Fibroblast of mammary gland (primary cell): ENCODE measurements at places on chromosomes 2 and 18.
A peak's percentile ranks its signal among the peaks of the same experiment; 100 is the strongest.

GRCh38 chr2:148586522-148587128 is 57.9 kb upstream of the EPC2 start:
- DNase-seq: no peak

DNA sequence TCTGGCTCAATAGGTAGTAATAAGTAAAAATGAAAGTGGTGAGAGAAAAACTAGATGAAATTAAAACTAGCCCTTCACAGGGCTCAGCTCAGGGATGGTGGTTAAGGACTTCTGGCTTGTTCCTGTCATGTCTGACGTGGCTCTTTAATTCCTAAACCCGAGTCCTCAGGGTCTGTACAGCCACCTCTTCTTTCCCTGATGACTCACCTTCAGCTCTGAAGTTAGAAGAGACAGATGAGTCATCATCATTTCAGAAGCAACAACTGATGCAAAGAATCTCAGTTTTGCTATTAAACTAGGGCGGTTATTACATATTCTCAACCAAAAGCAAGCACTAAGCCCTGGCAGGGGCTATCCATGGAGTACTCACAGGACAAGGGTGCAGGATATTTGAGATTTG is 24.0 kb upstream of the ITGB6 start:
- DNase-seq: peak; percentile 98

GRCh38 chr18:22465859-22466457 is 48.2 kb upstream of the CTAGE1 start:
- DNase-seq: peak; percentile 96

GRCh38 chr2:74000666-74001065 is 16.0 kb downstream of the TET3 start:
- no peak for DNase-seq

- no peak for DNase-seq
Measured at GRCh38 chr18:75071484-75071785, 137.5 kb downstream of the PTGR3 start.

GRCh38 chr2:43019536-43020183 is 206.7 kb downstream of the ZFP36L2 start:
- no peak for DNase-seq

DNA sequence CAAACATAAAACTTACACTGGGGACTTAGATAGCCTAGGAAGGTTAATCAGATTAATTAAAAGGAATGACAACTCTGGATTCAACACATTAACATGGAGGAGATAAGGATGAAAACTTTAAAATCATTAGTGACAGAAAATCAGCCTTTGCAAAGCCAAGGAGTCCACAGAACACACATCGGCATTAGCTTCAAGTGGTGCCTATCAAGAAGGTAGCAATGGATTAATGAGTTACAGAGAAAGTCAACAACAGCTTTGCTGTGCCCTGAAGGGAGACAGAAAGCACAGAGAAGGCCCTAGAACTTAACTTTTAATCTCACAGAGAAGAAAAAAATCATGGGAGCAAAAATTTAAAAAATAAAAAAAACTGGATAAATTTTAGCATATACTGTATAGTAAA is 88.6 kb downstream of the KCNH7 start:
- DNase-seq: no peak

GRCh38 chr18:9741793-9742523 is 33.9 kb downstream of the RAB31 start:
- DNase-seq: peak; percentile 68

DNA sequence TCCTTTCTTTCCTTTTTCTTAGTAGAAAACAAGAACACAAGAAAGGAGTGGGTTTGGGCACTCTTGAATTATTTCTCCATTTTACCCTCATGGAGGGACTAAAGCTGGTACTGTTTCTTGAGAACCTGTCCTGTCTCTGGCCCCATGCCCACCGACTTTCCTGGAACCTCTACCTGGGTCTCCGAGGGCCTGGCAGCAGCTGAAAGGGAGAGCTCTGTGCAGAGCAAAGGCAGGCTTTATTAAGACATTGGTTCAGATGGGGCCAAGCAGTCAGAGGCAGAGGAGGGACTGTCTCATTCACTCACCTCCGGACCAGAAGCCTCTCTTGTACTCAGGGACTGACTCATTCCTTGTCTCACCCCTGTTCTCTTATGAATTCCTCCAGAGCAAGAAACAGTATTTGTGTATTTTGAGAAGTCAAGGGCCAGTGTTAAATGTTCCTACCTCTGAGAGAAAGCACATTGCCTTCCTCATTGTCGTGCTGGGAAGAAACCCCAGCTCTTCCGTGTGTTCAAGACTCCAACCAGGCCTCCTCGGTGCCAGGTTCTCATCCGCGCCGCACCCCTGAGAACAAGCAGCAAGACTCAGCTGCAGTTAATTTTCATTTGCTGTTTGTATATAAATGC is 201.9 kb upstream of the NT5C1B start:
- peak; percentile 51 for DNase-seq

- peak; percentile 57 for DNase-seq
Measured at GRCh38 chr18:23422751-23423418, 30.2 kb upstream of the RIOK3 start.

DNA sequence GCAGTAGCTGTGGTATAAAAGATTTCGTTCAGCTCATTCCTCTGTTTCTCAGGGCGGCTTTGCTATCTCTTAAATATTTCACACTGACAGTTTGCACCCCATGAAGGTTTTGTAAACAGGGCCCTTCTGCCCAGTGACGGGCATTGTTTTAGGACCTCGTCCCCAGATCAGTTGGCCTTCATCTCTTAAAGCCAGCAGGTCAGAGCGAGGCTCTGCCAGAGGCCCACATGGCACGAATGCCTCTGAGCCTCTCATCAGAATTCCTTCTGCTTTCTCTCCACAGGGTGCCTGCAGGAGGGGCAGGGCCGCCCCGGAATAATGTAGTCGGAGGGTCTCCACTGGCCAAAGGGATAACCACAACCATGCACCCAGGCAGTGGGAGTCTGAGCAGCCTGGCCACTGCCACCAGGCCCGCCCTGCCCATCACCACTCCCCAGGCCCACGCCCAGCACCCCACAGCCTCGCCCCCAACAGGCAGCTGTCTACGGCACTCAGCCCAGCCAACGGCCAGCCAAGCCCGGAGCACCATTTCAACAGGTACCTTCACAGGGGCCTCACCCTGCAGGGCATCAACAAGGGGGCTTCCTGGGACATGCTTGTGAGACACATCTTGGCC is 177.0 kb downstream of the SEPTIN10 start:
- no peak for DNase-seq

GRCh38 chr18:76518123-76518859 is 23.2 kb upstream of the ZNF516 start:
- peak; percentile 47 for DNase-seq

DNA sequence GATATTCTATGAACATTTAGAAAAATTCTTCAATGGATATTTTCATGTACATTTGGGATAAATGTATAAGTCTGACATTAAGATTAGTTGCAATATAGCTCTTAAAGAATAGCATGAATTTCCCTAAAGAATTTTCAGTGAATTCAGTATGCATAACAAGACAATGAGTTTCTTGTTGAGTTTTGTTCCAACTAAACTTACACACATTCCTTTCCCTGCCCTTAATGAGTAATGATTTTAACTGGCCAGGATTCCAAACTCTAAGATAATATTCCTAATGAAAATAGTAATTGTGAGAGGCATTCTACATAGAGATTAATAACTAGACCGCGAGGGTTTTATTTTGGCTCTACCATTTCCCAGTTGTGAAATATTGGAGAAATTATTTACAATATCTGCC is 390.3 kb upstream of the GALNT5 start:
- no peak for DNase-seq

- no peak for DNase-seq
Measured at GRCh38 chr2:237689336-237690131, 62.1 kb downstream of the LRRFIP1 start.

- no peak for DNase-seq
Measured at GRCh38 chr2:63660060-63660459, 71.3 kb downstream of the MDH1 start.

DNA sequence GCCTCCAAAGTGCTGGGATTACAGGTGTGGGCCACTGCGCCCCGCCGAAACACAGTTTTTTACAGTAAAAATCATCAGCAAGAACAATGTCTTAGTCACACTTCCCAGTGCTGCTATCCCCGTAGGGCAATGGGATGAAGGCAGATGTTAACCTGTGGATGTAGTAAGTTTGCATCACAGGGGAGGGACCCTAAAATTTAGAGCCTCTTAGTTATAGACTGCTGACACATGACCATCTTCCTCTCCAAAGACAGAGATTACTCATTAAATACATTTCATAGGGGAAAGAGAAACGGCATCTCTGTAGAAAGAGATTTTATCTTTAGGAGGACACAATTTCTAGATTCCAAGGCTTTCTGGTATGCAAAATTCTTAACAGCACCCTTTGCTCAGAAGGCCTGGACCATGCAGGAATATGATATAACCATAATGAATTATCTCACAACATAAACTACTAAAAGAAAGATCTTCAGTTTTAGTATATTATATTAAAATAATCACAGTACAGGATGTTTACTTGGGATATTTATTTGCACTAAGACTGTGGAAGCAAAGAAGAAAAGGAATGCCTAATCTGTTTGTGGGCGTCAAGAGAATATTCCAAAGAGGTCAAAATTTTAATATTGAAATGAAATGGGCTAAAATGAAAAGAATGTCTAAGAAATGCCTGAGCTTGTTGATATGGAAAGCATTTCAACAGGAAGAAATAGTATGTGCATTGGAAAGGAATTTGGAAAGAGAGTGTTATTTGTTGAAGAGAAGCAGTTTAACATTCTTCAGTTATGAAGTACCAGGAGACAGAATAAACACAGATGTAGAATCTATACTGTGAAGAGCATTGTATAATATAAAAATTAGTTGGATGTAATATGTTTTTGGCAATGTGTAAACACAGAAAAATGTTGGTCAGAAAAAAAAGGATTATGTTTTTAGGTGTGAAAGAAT is 1228.3 kb upstream of the CHAC2 start:
- DNase-seq: no peak

- DNase-seq: peak; percentile 73
Measured at GRCh38 chr18:48326901-48327675, 82.1 kb downstream of the ZBTB7C start.
